ENCODE measurements at places on chromosomes 12 and 14.
A peak's percentile ranks its signal among the peaks of the same experiment; 100 is the strongest.

- no peak for DNase-seq
Observed at GRCh38 chr12:113880988-113881962, 84.8 kb downstream of the RBM19 start.

DNA sequence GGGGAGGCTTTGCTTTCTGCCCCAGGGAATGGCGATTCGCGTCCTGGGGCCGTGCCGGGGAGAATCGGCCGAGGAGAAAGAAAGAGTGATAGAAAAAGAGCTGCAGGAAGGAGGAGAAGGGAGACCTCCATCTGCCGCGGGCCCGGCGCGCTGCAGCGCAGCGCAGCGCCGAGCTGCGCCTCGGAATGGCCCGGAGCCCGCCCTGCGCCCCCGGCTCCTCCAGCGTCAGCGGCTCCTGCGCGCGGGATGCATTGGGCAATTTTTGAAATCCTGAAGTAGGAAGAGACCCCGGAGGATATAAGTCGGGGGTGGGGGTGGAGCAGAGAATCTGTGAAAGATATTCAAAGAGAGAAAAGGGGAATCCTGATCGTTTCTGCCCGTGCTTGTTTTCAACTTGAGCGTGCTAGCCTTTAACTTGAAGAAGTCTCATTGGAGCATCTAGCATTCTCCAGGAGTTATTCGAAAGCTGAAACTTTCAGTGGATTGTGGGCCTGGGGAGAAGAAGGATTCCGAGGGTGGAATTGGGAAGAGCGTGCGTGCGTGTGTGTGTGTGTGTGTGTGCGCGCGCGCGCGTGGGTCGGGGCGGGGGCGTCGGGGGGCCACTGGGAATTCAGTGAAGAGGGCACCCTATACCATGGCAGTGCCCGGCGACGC is 441 bp downstream of the PDE3A start:
- DNase-seq: no peak

GRCh38 chr12:122394626-122395194 is 27.8 kb downstream of the CLIP1 start:
- DNase-seq: no peak

GRCh38 chr14:64730681-64731080 is 26.5 kb downstream of the PLEKHG3 start:
- no peak for DNase-seq

DNA sequence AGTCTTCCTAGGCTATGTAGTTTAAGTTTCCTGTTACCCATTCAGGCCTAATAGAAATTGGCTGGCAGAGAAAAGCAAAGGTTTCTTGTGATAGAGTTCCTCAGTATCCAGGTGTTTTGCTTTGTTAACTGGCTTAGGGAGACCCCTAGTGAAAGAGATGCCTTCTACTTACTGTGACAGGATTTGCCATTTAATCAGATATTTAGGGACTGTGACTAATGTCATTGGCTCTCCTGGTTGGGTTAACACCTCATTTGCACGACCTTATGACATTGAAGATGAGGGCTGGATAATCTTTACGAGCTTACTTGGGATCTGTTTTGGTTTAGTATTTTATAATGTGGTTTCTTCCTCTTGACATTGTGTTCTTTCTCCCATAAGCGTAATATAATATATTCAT is 5.8 kb downstream of the MON2 start:
- DNase-seq: no peak

DNA sequence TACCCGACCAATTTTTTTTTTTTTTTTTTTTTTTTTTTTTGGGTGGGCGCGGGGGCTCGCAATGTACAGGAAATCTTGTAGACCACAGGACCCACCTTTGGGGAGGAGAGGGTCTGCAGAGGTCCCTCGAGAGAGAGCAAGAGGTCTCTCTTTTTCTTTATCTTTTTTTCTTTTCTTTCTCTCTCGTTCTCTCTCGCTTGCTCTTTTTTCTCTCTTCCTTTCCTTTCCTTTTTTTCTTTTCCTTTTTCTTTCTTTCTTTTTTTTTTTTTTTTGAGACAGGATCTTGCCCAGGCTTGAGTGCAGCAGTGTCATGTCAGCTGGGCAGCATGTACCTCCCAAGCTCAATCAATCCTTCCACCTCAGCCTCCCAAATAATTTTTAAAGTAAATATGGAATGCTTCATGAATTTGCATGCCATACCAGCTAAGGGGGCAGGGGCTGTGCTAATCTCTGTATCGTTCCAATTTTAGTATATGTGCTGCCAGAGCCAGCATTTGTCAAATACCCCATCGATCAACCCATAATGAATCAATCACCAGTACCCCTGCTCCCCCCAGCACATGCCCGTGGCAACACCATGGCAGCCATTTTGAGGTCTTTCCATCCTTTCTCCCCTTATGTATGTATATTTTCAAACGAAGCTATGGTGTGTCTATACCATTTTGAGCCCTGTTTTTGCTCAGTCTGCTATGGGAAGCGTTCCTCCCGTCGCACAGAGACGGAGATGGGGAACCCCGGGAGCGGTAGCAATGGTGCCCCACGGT is 9.3 kb downstream of the PAPLN start:
- DNase-seq: no peak

DNA sequence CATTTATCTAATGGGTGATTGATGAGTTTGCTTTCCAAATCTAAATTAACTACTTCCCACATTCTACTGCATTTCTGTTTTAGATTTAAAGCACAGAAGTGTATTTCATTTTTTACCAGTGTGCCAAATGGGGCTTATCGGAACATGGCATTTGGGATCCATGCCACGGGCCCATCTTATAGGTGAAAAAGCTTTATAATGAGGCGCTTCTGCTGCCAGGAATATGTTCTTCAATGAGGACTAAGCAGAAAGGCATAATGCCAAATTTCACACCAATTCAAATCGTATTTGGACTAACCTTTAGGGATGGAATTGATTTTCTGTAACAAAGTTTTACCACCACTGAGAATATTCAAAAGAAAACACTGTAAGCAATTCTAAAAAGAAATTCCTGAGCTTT is 803.5 kb upstream of the FLRT2 start:
- no peak for DNase-seq

GRCh38 chr12:46402451-46402850 is 29.9 kb upstream of the SLC38A2 start:
- no peak for DNase-seq

DNA sequence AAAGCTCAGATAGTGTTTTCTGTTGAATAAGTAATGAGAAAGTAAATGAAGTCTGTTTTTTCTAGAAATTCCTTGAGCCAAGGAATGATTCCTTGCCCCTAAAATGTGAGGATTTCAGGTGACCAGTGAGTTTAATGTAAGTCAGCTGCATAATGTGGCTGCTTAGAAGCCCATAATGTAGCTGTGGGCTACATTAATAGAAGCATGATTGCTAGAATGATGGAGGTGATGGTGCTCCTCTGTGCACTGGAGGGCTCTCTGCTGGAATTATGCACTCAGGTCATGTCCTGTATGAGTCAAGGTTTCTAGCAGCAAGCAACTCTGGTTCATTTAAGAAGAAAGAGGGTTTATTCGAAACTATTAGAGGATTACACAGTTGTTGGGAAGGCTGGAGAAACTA is 19.6 kb upstream of the PWP1 start:
- no peak for DNase-seq

- DNase-seq: no peak
Observed at GRCh38 chr14:73381380-73382013, 76.8 kb downstream of the NUMB start.

DNA sequence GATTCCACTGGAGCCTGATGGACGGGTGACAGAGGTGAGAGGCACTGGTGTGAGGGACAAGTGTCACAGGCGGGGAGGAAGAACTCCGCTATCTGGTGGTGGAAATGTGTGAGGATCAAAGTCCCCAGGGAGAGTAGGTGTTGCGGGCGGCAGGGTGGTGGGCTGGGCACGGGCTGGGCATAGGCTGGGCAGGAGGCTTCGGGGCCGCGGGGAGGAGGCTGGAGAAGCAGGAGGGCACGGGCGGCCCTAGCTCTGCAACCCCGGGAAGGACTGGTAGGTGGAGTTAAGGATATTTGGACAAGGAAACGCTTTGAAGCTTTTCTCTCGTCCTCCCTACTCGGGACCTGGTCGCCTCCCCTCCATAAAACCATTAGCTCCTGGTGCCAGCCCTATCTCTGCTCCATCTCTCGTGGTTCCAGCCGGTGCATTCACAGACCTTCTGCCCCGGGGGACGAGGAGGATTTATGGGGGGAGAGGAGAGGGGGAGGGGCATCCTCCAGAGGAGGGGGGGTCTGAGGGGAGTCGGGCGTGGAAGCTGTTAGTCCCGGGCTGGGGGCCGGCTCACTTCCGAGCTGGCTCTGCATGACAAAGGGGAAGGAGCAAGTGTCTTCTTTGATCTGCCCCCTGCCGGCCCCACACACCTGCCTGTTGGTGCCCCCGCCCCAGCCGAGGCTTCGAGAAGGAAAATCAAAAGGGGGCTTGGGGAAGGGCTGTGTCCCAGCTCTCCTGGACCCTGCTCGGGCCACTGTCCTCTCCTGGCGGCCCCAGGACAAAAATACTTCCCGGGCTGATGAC is 504 bp downstream of the WNT5B start:
- no peak for DNase-seq

- DNase-seq: peak; percentile 76
Observed at GRCh38 chr14:68843471-68844209, 50.8 kb upstream of the ZFP36L1 start.

DNA sequence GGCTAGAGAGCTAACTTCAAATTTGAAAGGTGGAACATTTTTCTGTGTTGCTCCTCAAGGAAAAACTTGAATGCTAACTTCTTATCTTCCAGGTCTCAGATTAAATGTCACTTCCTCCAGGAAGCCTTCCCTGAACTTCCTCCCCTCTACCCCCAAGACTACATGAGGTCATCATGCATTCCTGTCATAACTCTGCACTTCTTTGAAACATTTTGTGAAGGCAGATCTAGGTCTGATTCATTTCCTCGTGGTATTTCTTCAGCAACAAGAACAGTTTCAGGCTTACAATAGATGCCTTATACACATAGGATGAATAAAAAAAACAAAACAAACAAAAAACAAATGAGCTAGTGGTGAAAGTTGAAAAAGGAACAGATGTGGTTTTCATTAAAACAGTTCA is 97.1 kb upstream of the SRRM4 start:
- no peak for DNase-seq

GRCh38 chr12:50211392-50212070 is 44.4 kb upstream of the CERS5 start:
- no peak for DNase-seq

GRCh38 chr12:21155522-21156351 is 24.7 kb downstream of the SLCO1B1 start:
- no peak for DNase-seq

GRCh38 chr14:61477712-61478462 is 156.5 kb downstream of the PRKCH start:
- DNase-seq: peak; percentile 15

DNA sequence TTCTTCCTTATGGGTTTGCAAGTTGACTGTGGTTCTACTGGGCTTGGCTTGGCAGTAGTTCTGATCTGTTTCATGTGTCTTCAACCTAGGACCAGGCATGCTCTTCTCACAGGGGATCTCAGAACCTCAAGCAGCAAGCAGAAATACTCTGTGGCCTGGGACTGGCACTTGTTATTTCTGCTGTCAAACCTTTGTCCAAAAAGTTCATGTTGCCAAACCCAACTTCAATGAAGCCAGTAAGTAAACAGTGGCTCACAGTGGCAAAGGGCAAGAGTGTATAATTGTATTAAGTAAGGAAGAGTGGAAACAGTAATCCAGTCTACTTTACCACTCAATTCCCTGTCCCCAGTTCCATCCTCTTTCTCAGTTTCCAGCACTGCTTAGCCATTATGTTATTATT is 15.7 kb upstream of the HMGA2 start:
- DNase-seq: no peak

DNA sequence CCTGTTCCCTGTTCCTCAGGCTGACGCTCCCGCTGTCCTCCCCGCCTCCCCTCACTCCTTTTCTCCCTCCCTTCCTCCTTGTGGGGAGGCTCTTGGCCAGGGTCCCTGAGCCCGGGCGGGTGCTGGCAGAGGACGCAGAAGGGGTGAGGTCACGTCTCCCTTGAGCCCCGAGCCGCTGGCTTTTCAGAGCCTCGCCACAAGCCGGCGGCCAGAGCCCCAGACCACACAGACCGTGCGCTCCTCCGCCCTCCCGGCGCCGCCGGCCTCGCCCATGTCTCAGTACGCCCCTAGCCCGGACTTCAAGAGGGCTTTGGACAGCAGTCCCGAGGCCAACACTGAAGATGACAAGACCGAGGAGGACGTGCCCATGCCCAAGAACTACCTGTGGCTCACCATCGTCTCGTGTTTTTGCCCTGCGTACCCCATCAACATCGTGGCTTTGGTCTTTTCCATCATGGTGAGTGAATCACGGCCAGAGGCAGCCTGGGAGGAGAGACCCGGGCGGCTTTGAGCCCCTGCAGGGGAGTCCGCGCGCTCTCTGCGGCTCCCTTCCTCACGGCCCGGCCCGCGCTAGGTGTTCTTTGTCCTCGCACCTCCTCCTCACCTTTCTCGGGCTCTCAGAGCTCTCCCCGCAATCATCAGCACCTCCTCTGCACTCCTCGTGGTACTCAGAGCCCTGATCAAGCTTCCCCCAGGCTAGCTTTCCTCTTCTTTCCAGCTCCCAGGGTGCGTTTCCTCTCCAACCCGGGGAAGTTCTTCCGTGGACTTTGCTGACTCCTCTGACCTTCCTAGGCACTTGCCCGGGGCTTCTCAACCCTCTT is at the start of gene TMEM233:
TSS of gene TMEM233 (plus strand) at position 197 of the 821 bp plus-strand sequence. CDS start at position 272, 75 bp downstream.
- no peak for DNase-seq

- DNase-seq: no peak
Observed at GRCh38 chr12:107844312-107844921, 69.9 kb downstream of the ASCL4 start.
